Esophagus squamous epithelium (tissue), 5 donors: ENCODE measurements at places on chromosomes 5 and 9.

GRCh38 chr5:43396762-43397304 lies 15.4 kb downstream of the CCL28 start:
- DNase-seq, result no peak

DNA sequence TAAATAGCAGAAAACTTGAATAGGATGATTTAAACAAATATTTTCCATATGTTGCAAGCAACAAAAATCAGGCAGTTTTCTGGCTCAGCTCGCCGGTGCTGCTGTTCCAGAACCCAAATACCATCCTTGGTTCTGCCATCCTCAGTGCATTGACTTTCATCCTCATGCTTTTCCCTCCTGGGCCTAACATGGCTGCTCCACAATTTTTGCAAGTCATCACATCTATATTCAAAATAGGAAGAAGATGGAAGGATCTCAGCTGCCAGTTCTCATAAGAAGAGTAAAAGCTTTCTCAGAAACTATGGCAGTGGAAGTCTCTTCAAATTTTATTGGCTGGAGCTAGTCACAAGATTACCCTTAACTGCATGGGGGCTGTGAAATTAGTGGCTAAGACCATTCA lies 136.7 kb downstream of the STARD4 start:
- no peak for DNase-seq

DNA sequence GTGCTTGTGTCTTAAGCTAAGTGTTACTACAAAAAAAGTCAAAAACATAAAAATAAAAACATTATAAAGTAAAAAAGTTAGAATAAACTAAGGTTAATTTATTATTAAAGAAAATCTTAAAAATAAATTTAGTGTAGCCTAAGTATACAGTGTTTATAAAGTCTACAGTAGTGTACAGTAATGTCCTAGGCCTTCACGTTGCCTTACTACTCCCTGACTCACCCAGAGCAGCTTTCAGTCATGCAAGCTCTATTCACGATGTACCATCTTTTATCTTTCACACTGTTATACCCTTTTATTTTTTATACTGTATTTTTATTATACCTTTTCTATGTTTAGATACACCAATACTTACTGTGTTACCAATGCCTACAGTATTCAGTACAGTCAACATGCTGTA lies 288.1 kb downstream of the HCN1 start:
- DNase-seq, result no peak

GRCh38 chr9:129632460-129632859 lies 6.5 kb downstream of the NTMT1 start:
- DNase-seq, result no peak

GRCh38 chr9:86713470-86713869 lies 233.8 kb downstream of the GAS1 start:
- no peak for DNase-seq

GRCh38 chr5:148514344-148514743 lies 130.6 kb downstream of the FBXO38 start:
- DNase-seq, result no peak

DNA sequence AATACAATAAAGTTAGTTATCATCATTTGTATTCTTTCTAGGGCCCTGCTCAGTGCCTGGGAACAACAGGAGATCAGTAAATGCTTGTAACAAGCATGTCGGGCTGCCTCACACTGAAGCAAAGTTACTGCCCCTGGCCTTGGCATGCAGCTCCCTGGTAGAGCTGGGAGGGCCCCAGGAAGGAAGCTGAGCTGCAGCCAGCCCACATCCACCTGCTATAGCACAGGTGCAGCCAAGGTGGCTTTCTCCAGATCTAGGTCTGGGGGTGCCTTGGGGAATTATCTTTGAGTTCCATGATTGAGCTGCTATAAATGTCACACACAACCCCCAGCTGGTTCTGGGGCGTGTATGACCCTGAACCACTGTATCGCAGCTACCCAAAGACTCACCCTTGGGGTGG lies 293.4 kb upstream of the MSX2 start:
- DNase-seq, result no peak

DNA sequence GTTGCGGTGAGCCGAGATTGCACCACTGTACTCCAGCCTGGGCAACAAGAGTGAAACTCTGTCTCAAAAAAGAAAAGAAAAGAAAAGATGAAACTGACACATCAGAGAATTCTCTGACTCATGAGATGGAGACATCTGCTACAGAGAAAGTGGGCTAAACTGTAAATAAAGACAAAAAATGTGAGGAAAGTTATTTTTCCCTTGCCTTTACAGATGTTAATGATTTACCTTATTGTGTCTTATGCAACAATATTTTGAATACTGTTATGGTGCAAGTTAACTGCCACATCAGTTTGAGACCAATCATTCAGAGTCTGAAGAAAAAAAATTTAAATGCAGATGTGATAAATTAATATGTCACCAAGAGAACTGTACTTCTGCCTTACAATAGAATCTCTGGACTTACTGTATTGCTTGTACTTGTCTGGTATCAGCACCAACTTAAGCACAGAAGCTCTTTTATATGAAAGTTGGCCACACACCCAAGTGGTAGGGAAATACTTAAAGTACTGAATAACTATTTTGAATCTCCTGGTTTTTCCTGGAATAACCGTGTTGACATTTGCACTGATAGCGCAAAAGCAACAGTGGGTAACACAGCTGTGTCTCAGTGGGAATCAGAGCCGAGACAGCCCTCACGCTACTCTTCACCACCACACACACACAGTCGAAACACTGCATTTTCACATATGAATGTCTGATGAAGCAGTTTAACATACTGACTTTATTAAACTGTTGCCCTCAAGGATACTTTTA lies 169.9 kb downstream of the FANCC start:
- no peak for DNase-seq
